ENCODE measurements at places on chromosomes 6 and 20.

GRCh38 chr6:193773-194310 lies 98.4 kb upstream of the DUSP22 start:
- DNase-seq, result no peak

DNA sequence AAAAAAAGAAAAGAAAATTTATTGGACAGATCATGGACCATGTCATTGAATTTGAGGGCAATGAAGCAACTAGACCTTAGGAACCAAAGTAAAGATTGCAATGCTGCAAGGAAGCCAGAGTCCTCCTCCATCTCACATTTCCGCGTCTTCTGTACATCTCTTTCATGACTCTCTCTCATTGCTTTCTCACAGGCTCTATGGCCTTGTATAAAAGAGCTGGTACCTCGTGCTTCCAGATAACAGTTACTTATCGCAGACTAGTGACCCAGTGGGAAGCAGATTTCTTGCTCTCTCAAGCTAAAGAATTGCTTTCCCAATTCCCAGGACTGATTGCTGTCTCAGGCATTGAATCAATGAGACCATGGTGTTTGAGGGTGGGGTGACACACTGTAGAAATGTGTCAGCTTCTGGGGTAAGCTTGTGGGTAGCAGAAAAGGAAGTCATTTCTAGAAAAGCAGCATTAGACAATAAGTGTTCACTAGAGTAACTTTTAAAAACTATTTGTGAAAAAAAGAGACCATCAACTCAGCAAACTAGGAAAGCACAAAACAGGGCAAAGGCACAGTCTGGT lies 635.3 kb downstream of the UTRN start:
- DNase-seq, result no peak

- DNase-seq, result no peak
Measured at GRCh38 chr6:135627092-135627715, 129.7 kb upstream of the AHI1 start.

GRCh38 chr6:52276130-52276529 lies 8.4 kb downstream of the MCM3 start:
- no peak for DNase-seq

DNA sequence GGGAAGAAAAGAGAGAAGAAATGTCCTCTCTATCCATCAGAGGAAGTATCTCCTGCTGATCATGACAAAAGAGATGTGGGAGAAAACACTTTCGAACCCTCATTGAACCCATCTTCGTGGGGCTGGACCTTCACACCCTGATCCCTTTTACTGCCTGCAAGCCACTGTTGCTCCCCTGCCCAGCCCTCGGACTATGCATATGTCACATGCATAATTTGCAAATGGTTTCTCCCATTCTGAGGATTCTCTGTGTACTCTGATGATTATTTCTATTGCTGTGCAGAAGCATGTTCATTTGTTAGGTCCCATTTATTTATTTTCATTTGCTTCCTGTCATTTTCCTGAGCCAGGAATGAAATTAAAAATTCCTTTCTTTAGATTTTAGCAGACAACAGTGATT lies 64.7 kb downstream of the DNAAF9 start:
- DNase-seq, result no peak

- DNase-seq, result no peak
Measured at GRCh38 chr6:114000069-114000468, 29.1 kb upstream of the HDAC2 start.

- no peak for DNase-seq
Measured at GRCh38 chr6:126672649-126673048, 332.7 kb downstream of the CENPW start.

GRCh38 chr6:36752886-36753506 lies 55.4 kb downstream of the RAB44 start:
- DNase-seq, result no peak

DNA sequence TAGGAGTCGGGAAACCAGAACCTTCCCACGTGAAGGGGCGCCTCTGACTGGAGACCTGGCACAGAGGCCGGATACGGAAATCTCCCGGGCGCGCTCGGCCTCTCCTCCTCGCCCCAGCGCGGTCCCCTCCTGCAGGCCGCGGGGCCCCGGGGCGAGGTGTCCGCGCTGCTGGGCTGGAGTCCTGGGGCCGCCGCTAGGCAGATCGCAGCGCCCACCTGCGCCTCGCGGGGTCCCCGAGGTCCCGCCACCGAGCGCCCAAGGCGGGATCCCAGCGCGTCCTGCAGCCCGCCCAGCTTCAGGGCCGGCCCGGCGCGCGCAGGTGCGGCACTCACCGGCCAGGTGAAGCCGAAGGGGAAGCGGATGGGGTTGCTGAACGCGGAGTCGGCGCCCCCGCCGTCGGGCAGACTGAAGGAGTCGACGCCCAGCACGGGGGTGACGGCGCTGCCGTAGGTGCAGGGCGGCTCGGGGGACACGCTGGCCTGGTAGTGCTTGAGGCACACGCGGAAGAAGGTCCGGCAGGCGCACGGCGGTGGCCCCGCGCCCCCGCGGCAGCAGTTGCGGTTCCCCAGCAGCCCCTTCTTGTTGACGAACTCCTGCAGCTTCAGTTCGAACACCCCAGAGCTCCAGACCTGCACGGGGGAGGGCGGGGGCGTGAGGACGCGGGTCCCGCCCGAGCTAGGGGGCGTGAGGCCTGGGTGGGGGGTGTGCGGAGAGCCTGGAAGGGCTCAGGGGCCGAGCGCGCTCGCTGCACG lies 1.5 kb downstream of the DLL1 start:
- DNase-seq, result no peak

DNA sequence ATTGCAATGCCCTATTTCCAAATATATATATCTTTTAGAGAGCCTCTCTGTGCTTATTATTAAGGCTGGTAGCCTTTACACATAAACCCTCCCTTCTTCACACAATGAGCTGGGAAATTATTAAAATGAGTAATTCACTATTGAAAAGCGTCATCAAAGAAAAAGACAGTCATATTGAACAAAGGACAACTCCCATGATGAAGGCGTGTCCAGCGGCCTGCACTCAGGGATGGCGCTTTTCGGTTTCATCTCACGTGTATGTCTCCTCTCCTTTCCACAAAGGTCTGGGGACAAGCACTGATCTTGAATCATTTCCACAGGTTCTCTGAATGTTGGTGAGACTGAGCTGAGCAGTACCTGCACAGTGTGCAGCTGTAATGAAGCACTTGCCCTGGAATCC lies 3.5 kb downstream of the SERPINB9 start:
- DNase-seq, result no peak

DNA sequence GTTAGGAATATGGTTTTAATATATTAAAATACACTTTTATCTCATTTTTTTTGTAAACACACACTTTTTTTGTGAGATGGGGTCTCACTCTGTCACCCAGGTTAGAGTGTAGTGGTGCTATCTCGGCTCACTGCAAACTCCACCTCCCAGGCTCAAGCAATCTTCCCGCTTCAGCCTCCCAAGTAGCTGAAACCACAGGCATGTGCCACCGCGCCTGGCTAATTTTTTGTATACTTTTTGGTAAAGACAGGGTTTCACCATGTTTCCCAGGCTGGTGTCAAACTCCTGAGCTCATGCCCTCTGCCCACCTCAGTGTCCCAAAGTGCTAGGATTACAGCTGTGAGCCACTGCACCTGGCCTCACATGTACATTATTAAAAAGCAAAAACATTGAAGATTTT lies 10.8 kb downstream of the IPCEF1 start:
- DNase-seq, result no peak
